ENCODE measurements at places on chromosomes 6 and 20.

DNA sequence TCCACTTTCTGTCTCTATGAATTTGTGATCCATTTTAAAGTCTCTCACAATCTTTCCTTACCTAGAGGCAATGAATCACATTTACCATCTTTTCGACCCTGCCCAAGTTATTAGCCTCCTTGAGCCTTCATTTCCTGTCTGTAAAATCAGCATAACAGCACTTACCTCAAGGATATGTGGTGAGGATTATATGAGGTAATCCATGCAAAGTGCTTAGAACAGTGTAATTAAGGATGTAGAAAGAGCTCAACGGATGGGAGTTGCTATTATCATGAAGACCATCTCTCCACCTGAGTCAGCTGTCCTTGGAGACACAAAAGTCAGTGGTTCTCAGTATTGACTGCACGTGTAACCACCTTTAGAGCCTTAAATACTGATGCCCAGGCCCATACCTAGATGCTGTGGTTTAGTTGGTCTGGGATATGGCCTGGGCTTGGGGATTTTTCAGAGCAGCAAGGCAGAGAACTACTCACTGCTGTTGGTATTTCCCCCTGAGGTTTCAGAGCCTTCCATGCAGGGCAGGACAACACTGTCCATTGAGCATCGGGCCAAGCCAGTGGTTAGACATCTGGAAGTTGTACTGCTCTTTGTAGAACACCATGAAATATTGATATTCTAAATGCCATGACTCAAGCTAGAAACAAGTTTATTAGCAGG lies 55.8 kb downstream of the LYRM2 start:
- no peak overlapping the region for H3K4me3 ChIP-seq
- H3K27ac ChIP-seq: no peak overlapping the region
- no peaks in the 10 kb centered on the region for H3K36me3 ChIP-seq

DNA sequence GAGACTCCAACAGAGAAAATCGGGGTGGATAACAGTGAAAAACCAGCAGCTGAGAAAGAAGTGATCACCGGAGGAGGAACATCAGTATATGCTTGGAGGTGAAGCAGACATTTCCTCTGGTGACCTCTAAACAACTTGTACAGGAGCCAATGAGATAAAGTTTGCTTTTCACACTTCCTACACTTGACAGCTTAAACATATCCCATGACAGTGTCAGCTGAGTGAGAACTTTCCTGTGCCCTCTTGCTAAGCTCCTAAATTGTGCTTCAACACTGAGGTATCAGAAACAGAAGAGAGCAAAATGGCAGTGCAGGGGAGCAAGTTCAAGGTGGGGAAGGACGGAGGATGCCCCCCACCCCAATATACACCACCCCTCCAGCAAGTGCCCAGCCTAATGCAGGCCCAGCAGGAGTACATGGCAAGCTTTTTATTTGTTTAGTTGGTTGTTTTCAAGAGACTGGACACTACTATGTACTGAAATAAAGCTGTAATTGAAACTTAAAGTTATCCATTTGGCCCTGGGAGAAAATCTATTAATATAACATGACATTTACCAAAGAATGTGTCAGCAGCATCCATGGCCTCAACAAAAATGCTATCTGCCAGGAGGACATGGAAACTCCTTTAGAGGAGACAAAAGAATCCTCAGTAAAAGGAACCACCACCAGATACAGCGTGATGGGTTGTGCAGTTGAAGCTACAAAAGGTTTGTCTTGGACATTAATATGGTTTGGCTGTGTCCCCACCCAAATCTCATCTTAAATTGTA lies 540.2 kb downstream of the PRKN start:
- no peak for DNase-seq
- H3K4me1 ChIP-seq: no peaks in the 10 kb centered on the region
- H3K4me3 ChIP-seq: no peak overlapping the region
- H3K36me3 ChIP-seq: no peaks in the 10 kb centered on the region

- H3K4me3 ChIP-seq: no peak overlapping the region
- H3K27me3 ChIP-seq: no peaks in the 10 kb centered on the region
- no peaks in the 10 kb centered on the region for H3K36me3 ChIP-seq
- no peak for DNase-seq
- no peaks in the 10 kb centered on the region for H3K4me1 ChIP-seq
Observed at GRCh38 chr6:44224965-44225305, 1.5 kb downstream of the SLC29A1 start.

DNA sequence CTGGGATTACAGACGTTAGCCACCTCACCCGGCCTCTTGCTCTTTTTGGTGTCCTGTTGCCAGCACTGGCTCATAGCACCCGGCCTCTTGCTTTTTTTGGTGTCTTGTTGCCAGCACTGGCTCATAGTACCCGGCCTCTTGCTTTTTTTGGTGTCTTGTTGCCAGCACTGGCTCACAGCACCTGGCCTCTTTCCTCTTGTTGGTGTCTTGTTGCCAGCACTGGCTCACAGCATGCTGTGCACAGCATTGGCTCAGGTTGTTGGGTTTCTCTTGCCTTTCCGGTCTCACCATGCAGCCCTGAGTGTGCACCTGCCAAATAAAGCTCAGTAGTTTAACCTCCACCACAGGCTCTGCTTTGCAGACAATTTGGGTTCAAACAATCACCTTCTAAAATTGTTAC lies 208.2 kb downstream of the THBS2 start:
- peak; percentile 73 for DNase-seq
- no peaks in the 10 kb centered on the region for H3K36me3 ChIP-seq
- no peak overlapping the region for H3K4me3 ChIP-seq
- H3K27ac ChIP-seq: peak overlapping the region; percentile 42
- no peaks in the 10 kb centered on the region for H3K27me3 ChIP-seq

DNA sequence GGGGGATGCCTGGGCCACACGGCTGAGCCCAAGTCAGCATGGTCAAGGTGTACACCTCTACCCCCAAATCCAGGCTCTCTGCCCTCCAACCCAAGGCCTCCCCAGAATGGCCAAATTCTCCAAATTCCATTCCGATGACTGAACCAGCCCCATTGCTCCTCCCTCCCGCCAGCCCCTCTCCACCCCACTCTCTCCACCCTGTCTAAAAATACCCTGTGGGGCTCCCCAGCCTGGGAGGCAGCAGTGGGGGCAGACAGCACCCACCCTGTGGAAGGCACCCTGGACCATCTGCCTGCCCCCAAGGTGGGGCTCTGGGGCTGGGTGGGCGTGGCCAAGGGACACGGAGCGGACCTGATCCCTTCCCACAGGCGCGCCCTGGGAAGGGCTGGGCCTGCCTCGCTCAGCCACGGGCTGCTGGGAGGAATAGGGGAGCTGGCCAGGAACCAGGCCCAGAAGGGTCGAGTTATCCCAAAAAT lies 11.4 kb downstream of the TEAD3 start:
- no peaks in the 10 kb centered on the region for H3K27me3 ChIP-seq
- peak overlapping the region; percentile 79 for H3K27ac ChIP-seq
- no peaks in the 10 kb centered on the region for H3K36me3 ChIP-seq
- no peaks in the 10 kb centered on the region for H3K4me1 ChIP-seq
- peak; percentile 59 for DNase-seq

- no peak overlapping the region for H3K27ac ChIP-seq
- no peak for DNase-seq
- no peaks in the 10 kb centered on the region for H3K36me3 ChIP-seq
- H3K4me1 ChIP-seq: no peaks in the 10 kb centered on the region
- no peaks in the 10 kb centered on the region for H3K27me3 ChIP-seq
- no peak overlapping the region for H3K4me3 ChIP-seq
Observed at GRCh38 chr6:159043947-159044346, 844 bp downstream of the TAGAP start.

DNA sequence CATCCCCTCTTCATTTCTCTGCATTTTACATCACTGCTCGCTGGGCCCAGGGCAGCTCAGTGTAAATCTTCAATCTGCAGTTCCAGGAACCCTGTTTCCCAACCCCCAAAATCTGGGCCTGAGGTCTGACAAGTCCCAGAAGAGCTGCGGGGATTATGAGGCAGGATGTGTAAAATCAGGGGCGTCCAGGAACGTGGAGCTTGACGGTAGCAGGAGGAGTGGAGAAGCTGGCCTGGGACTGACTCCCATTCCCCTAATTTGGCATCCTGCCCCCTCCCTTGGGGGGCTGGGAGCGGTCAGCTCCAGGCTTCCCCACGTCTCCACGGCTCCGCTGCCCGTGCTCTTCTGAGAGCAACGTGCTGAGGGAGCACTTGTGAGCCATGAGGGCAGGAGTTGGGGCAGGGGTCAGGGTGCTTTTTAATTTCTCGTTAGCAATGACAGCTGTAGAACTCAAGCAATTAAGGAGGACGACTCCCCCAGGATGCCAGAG lies 23.4 kb upstream of the VEGFA start:
- H3K4me1 ChIP-seq: no peaks in the 10 kb centered on the region
- peak; percentile 64 for DNase-seq

GRCh38 chr6:35057449-35058357 lies 83.4 kb downstream of the TCP11 start:
- no peaks in the 10 kb centered on the region for H3K27me3 ChIP-seq
- DNase-seq: peak; percentile 69
- no peaks in the 10 kb centered on the region for H3K36me3 ChIP-seq

GRCh38 chr6:79031821-79032590 lies 46.0 kb downstream of the PHIP start:
- no peaks in the 10 kb centered on the region for H3K36me3 ChIP-seq
- H3K27me3 ChIP-seq: no peaks in the 10 kb centered on the region

- DNase-seq: peak; percentile 44
- no peaks in the 10 kb centered on the region for H3K27me3 ChIP-seq
- H3K4me3 ChIP-seq: no peak overlapping the region
Observed at GRCh38 chr20:48684501-48685041, 143.2 kb downstream of the PREX1 start.

DNA sequence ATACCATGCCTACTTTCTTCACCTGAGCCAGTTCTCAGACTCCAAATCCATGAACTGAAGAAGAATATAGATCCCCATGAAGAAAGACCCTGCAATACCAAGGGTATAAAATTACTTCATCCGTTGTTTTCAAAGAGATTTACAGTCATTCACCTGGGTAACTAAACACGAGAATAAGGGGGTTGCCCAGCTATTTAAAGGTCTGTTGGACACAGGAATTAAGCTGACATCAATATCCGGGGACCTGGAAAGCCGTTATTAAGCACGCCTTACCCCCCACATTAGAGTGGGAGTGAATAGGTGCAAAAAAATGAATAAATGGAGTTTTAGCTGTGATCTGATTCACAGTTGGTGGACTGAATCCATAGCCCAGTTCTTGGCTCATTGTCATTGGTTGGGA lies 28.9 kb downstream of the CLVS2 start:
- no peaks in the 10 kb centered on the region for H3K27me3 ChIP-seq
- no peak overlapping the region for H3K4me3 ChIP-seq
- no peak for DNase-seq
- no peak overlapping the region for H3K27ac ChIP-seq
- H3K36me3 ChIP-seq: no peaks in the 10 kb centered on the region

GRCh38 chr6:155968921-155969320 lies 513.3 kb upstream of the NOX3 start:
- DNase-seq: no peak
- no peak overlapping the region for H3K27ac ChIP-seq
- H3K4me1 ChIP-seq: peaks cover 2% of the 10 kb centered on the region
- H3K36me3 ChIP-seq: no peaks in the 10 kb centered on the region
- no peak overlapping the region for H3K4me3 ChIP-seq

DNA sequence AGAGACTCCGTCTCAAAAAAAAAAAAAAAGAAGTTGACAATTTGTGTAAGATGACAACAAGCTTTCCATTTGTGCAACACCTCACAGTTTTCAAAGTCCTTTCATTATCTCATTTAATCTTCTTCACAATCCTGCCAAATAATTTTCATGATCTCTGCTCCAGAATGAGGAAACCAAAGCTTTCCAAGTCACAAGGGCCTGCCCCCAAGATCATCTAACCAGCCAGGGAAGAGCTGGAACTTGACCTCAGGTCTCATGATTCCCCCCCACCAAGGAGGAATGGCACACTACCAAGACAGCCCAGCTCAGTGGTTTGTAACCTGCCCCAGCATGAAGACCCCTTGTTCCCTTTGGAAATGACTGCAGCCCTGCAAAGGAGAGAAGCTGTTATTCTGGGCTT lies 74.0 kb upstream of the PIM1 start:
- no peaks in the 10 kb centered on the region for H3K4me1 ChIP-seq
- no peaks in the 10 kb centered on the region for H3K36me3 ChIP-seq
- no peak overlapping the region for H3K4me3 ChIP-seq
- H3K27ac ChIP-seq: no peak overlapping the region

- peaks cover 9% of the 10 kb centered on the region for H3K36me3 ChIP-seq
- H3K27me3 ChIP-seq: no peaks in the 10 kb centered on the region
- H3K27ac ChIP-seq: no peak overlapping the region
- H3K4me3 ChIP-seq: no peak overlapping the region
- no peaks in the 10 kb centered on the region for H3K4me1 ChIP-seq
Observed at GRCh38 chr20:41101660-41102059, 35.7 kb upstream of the PLCG1 start.

GRCh38 chr6:14516956-14517355 lies 399.4 kb downstream of the CD83 start:
- no peak for DNase-seq
- H3K36me3 ChIP-seq: no peaks in the 10 kb centered on the region
- H3K4me3 ChIP-seq: no peak overlapping the region
- no peaks in the 10 kb centered on the region for H3K27me3 ChIP-seq
- H3K27ac ChIP-seq: no peak overlapping the region

DNA sequence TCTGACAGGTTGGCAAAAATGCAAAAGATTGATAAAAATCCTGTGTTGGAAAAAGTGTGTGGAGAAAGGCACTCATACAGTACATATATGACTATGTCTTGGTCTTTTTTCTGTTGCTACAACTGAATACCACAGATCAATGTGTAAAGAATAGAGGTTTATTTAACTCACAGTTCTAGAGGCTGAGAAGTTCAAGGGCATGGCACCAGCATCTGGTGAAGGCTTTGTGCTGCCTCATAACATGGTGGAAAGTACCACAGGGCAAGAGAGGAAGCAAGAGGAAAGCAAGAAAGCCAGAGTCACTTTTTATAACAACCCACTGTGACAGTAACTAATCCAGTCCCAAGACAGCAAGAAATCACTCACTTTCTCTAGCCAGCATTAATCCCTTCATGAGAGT lies 57.5 kb downstream of the ALDH8A1 start:
- no peak overlapping the region for H3K4me3 ChIP-seq
- H3K36me3 ChIP-seq: no peaks in the 10 kb centered on the region
- no peaks in the 10 kb centered on the region for H3K4me1 ChIP-seq
- H3K27ac ChIP-seq: no peak overlapping the region
- no peak for DNase-seq

GRCh38 chr6:14811775-14812428 lies 434.0 kb upstream of the JARID2 start:
- H3K36me3 ChIP-seq: no peaks in the 10 kb centered on the region
- no peak for DNase-seq
- H3K27ac ChIP-seq: no peak overlapping the region
- H3K27me3 ChIP-seq: no peaks in the 10 kb centered on the region

DNA sequence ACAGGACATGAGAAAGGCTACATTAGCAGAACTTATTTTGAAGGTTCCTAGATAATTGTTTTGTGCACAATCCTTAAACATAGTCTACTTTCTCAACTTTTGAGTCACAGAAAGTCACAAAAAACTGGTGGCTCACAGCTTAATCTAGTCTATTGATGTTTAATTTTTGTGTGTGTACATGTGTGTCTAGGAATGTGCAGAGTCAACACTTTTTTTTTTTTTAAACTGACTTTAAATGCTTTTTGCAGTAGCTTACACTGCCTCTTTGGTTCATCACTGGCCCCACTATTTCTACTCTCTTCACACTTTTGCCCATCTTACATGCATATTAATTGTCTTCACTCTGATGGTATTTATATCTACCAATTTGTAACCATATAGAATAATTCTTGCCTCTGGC lies 566.9 kb downstream of the BCKDHB start:
- H3K27me3 ChIP-seq: no peaks in the 10 kb centered on the region
- DNase-seq: no peak
- H3K4me1 ChIP-seq: no peaks in the 10 kb centered on the region
- no peak overlapping the region for H3K27ac ChIP-seq
- no peaks in the 10 kb centered on the region for H3K36me3 ChIP-seq
- H3K4me3 ChIP-seq: no peak overlapping the region

GRCh38 chr20:50296450-50297375 lies 106.1 kb downstream of the CEBPB start:
- no peaks in the 10 kb centered on the region for H3K27me3 ChIP-seq
- H3K36me3 ChIP-seq: no peaks in the 10 kb centered on the region
- DNase-seq: no peak
- H3K27ac ChIP-seq: no peak overlapping the region

All from aorta (tissue), 5 donors.